ENCODE measurements at places on chromosomes 2 and 18.

- H3K27ac ChIP-seq = no peak overlapping the region
- no peak overlapping the region for H3K4me3 ChIP-seq
- H3K36me3 ChIP-seq = peaks cover 3% of the 10 kb centered on the region
These were observed 36.2 kb downstream of the CREB1 start for GRCh38 chr2:207565736-207566500.

DNA sequence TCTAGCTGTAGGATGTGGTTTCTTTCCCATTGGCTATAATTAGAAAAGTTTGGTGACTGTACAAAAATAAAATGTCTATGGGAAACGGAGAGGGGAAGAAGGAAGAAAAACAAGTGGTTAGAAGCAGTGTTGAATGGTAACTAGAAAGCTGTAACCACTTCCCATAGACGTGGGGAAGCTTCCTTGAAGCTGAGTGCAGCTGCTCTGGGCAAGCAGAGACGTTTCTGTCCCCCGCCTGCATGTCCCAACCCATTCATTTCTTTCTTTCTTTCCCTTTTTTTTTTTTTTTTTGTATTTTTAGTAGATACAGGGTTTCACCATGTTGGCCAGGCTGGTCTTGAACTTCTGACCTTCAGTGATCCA lies 367.8 kb upstream of the HS6ST1 start:
- DNase-seq = no peak
- no peaks in the 10 kb centered on the region for H3K27me3 ChIP-seq
- H3K4me3 ChIP-seq = no peak overlapping the region

DNA sequence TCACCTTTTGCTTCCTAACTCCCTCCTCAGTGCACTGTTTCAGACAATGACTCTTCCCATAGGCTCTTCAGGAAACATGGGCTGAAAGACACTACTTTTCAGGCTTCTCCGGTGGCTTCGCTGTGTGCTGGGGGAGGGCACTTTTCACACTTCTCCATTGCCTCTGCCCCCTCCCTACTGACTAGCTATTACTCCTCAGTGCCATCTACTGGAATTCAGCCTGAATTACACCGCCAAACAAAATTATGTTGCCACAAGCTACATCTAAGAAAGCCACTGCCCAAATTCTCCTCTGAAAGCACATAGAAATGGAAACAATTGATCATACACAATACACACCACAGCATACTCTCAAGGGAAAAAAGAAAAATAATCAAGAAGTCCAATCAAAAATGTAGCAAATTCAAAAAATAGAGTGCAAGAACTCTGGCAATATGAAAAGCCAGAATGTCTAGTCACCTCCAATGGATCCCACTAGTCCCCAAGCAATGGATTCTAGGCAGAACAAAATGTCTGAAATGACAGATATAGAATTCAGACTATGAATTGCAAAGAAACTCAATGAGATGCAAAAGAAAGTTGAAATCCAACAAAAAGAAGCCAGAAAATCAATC lies 1139.4 kb upstream of the GYPC start:
- H3K27ac ChIP-seq = no peak overlapping the region
- H3K4me1 ChIP-seq = no peaks in the 10 kb centered on the region
- no peak overlapping the region for H3K4me3 ChIP-seq
- H3K36me3 ChIP-seq = no peaks in the 10 kb centered on the region
- H3K27me3 ChIP-seq = no peaks in the 10 kb centered on the region

- peaks cover 11% of the 10 kb centered on the region for H3K4me1 ChIP-seq
- no peak overlapping the region for H3K4me3 ChIP-seq
These were observed 85.1 kb downstream of the ACSL3 start for GRCh38 chr2:222945887-222946286.

DNA sequence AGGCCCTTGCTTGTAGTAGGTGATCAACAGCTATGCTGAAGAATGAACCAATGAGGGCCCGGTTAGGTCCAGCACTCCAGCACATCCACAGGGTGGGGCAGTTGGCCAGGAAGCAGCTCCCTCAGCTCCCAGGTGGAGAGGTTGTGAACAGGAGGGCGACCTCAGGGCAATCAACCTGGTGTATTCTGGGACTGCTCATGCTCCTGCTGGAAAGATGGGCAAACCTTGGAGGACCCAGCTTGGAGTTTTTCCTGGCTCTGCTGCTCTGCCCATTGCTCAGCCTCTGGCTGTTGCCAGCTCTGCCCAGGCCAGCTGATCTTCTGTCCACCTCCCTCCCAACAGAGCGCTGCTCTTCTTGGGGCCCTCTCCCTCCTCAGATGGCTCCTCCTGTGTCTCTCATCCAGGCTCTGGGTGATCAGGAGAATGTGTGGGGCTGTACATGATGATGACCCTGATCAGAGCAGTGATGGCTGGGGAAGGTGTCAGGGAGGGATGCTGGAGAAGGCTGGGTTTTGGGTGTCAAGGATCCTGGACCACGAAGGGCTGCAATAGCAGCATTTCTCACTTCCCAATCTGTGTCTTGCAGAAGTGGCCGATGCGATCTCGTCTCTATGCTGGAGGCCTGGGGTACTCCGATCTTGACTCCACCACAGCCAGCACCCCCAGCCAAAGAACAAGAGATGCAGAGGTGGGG lies 3.4 kb downstream of the TCF23 start:
- H3K4me3 ChIP-seq = no peak overlapping the region
- no peak for DNase-seq

DNA sequence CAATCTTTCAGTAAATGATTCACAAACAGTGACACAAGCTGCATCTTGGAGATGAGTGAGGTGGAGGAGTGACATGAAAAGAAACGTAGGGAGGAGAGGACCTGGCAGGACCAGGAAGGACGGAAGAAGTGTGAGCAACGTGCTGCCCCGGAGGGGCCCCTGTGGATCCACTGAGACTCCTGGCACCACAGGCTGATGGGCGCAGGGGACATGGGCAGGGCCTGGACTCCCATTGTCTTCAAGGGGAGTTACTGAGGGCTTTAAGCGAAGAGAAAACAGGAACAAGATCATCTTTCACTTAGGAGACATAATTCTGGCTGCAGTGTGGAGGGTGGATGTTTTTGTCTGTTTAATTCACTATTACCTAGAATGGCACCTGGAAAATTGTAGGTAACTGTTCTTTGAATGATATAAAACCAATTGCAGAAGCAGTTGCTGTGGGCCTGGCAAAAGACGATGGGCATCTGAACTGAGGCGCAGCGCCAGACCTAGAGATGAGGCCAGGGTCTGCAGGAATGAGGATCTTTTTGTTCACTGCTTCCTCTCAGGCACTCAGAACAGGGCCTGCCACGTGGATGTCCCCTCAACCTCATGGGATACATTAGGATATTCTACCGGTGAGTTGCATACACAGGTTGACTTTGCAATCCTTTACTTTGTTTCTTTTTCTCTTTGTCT lies 156.4 kb downstream of the TMEM18 start:
- no peaks in the 10 kb centered on the region for H3K27me3 ChIP-seq
- no peaks in the 10 kb centered on the region for H3K36me3 ChIP-seq
- H3K4me3 ChIP-seq = no peak overlapping the region
- no peak for DNase-seq
- no peaks in the 10 kb centered on the region for H3K4me1 ChIP-seq

- H3K27ac ChIP-seq = no peak overlapping the region
- no peak overlapping the region for H3K4me3 ChIP-seq
- H3K4me1 ChIP-seq = no peaks in the 10 kb centered on the region
- no peaks in the 10 kb centered on the region for H3K27me3 ChIP-seq
- no peaks in the 10 kb centered on the region for H3K36me3 ChIP-seq
These were observed 260.0 kb downstream of the GULP1 start for GRCh38 chr2:188551671-188552070.

GRCh38 chr2:38060236-38061018 lies 15.5 kb downstream of the CYP1B1 start:
- H3K27me3 ChIP-seq = no peaks in the 10 kb centered on the region
- H3K4me3 ChIP-seq = no peak overlapping the region
- no peak overlapping the region for H3K27ac ChIP-seq

DNA sequence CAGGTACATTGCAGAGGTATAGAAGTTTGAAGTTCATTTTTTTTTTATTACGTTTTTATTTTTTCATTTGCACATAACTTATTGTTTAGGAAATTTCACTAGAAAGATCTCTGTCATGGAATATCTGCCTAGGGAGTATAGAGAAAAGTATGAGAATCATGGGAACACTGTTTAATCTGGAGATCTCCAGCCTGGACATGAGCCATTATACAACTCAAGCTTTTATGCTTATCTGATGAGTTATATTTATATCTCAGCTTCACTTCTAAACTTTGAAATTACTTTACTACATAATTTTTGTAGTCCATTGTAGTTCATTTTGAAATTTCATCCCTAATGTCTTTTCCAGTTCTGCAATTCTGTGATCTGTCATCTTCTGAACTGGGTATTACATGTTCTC lies 515.6 kb downstream of the ERBB4 start:
- no peaks in the 10 kb centered on the region for H3K36me3 ChIP-seq
- peaks cover 21% of the 10 kb centered on the region for H3K4me1 ChIP-seq
- DNase-seq = no peak
- H3K27me3 ChIP-seq = no peaks in the 10 kb centered on the region

DNA sequence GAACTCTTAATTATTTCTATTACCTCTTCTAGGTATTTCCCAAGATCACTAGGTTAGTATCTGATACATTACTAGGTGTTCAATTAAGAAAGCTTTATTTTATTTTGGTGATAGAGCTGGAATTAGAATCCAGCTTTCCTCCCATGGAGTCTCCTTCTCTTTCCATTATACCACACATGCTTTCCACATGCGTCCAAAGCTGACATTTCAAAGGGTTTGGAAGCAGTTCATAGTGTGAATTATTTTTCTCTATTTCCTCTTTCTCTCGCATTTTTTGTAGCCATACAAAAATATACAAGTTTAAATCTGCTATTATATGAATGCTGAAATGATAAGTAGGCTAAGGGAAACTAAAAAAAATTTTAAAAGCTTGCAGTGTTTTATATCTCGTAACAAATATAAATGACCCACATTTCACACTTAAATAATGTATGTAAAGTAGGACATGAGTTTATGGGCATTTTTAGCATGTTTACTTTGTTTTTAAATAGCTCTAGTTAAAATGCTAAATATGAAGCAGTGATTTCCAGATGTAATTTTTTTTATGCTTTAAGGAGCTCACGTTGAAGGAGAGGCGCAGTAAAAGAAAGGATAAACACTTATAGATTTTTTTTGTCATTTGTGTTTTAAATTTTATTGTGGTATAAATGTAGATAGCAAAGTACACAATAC lies 20.1 kb downstream of the ZC3H6 start:
- no peak overlapping the region for H3K27ac ChIP-seq
- no peaks in the 10 kb centered on the region for H3K27me3 ChIP-seq
- H3K36me3 ChIP-seq = no peaks in the 10 kb centered on the region

DNA sequence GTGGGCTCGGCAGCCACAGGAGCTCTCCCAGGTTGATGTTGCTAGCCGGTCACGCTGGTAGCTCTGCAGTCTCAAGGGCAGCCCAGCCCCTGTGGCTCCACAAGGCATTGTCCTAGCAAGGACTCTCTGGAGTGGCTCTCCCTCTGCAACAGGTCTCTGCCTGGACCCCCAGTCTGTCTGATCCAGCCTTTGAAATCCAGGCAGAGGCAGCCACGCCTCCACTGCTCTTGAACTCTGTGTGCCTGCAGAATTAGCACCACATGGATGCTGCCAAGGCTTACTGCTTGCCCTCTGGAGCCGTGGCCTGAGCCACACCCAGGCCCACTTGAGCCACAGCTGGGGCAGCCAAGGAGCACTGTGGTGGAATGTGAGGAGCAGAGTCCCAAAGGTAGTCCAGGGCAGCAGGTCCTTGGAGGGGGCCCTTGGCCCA lies 43.0 kb upstream of the FAHD2A start:
- DNase-seq = no peak
- H3K4me3 ChIP-seq = no peak overlapping the region
- H3K27me3 ChIP-seq = no peaks in the 10 kb centered on the region

- peaks cover 14% of the 10 kb centered on the region for H3K4me1 ChIP-seq
- no peak overlapping the region for H3K4me3 ChIP-seq
- no peak overlapping the region for H3K27ac ChIP-seq
- no peaks in the 10 kb centered on the region for H3K27me3 ChIP-seq
- DNase-seq = no peak
These were observed 93.2 kb downstream of the KCNS3 start for GRCh38 chr2:17971531-17972125.

- H3K27ac ChIP-seq = peak overlapping the region; percentile 33
- no peak overlapping the region for H3K4me3 ChIP-seq
- DNase-seq = no peak
- no peaks in the 10 kb centered on the region for H3K36me3 ChIP-seq
- H3K4me1 ChIP-seq = peaks cover 22% of the 10 kb centered on the region
These were observed 135.0 kb upstream of the PKDCC start for GRCh38 chr2:41912776-41913175.

DNA sequence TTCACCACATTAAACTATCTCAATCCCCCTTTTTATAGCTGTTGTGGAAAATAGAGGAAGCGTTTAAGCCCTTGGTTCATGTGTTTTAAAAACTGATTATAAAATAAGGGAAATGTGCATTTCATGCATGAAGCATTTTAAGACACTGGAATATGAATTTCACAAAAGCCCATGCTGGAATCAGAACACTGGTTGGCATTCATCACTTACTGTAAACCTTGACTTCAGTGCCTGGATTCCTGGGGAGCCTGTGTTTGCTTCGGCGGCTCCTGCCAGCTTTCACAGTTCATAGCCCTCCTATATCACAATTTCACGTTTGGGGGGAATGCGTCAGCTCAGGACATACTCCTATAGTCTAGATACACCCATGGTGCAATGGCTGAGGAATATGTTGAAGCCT lies 336.9 kb downstream of the INSIG2 start:
- no peaks in the 10 kb centered on the region for H3K27me3 ChIP-seq
- H3K27ac ChIP-seq = no peak overlapping the region
- no peak overlapping the region for H3K4me3 ChIP-seq
- no peaks in the 10 kb centered on the region for H3K4me1 ChIP-seq
- H3K36me3 ChIP-seq = no peaks in the 10 kb centered on the region

- DNase-seq = no peak
- H3K27ac ChIP-seq = no peak overlapping the region
- no peaks in the 10 kb centered on the region for H3K27me3 ChIP-seq
These were observed 40.7 kb downstream of the ATIC start for GRCh38 chr2:215352602-215353001.

DNA sequence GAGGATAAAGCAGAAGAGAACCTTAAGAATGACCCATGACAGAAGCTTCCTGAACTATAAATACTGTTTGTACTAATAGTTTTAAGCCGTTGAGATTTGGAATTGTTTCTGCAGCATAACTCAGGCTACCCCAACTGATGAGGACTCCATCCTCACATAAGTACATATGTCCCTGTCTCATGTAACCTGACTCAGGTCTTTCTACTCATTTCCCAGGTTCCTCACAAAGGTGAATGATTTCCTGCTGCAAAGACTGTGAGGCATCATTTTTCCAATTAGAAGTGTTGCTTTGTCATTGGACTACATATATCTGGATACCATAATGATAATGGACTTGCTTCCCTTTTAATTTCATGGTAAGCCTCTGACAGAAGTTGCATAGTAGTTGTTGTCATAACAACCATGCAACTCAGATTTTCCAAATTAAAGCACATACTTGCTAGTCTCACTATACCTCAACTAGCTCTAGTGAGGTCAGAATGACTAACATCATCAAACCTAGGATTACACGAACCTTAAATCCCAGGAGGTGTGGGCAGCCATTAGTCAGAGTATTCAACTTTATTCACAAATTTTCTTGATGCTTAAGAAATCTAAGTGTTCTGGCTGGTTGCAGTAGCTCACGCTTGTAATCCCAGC lies 38.0 kb upstream of the NEDD4L start:
- no peak overlapping the region for H3K4me3 ChIP-seq
- no peak for DNase-seq
- no peaks in the 10 kb centered on the region for H3K36me3 ChIP-seq
- H3K27ac ChIP-seq = no peak overlapping the region
- no peaks in the 10 kb centered on the region for H3K4me1 ChIP-seq
